Pancreas (tissue), 10 donors: ENCODE measurements at places on chromosomes 2 and 18. TPM values are rescaled to one million over a fixed set of nuclear protein-coding genes. Genes with fewer than 3 reads are reported as not detected.

DNA sequence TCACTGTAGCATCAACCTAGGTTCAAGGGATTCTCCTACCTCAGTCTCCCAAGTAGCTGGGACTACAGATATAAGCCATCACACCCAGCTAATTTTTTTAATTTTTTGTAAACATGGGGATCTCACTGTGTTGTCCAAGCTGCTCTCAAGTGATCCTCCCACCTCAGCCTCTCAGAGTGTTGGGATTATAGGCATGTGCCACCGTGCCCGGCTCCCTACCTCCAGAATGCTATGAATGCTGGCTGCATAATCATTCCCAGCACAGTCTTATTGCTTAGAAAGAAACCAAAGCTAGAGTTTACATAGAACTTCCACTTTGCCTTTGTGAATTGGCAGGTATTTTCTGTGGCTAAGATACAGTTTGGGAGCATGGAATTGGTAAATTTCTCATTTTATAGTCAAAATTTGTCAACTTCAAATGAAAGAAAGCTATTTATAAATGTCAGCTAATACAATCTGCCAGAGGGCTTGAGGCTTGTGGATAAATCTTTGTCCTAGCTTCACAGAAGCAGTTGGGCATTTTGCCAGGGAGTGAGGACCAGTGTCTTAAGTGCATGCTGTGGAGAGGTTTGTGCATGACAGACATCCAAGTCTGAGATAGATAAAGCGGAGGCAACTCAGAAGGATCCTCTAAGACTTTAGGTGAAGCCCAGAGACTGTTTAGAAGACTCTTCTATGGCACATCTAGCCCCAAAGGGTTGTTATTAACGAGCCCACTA is 175.4 kb downstream of the ANTXR1 start:
- H3K36me3 ChIP-seq: no peaks in the 10 kb centered on the region
- no peaks in the 10 kb centered on the region for H3K27me3 ChIP-seq
- H3K27ac ChIP-seq: no peak overlapping the region
- no peak overlapping the region for H3K4me3 ChIP-seq
- no peak for DNase-seq

- H3K4me3 ChIP-seq: no peak overlapping the region
- H3K36me3 ChIP-seq: no peaks in the 10 kb centered on the region
- H3K27me3 ChIP-seq: no peaks in the 10 kb centered on the region
- DNase-seq: no peak
Measured at GRCh38 chr2:44777036-44777435, 164.5 kb upstream of the SIX3 start.

- DNase-seq: no peak
- H3K4me3 ChIP-seq: no peak overlapping the region
- H3K27ac ChIP-seq: no peak overlapping the region
- H3K27me3 ChIP-seq: no peaks in the 10 kb centered on the region
Measured at GRCh38 chr2:224570328-224570993, 14.7 kb downstream of the CUL3 start.

GRCh38 chr18:28905509-28905908 is 728.6 kb upstream of the CDH2 start:
- no peaks in the 10 kb centered on the region for H3K27me3 ChIP-seq
- H3K27ac ChIP-seq: no peak overlapping the region
- H3K36me3 ChIP-seq: no peaks in the 10 kb centered on the region
- H3K4me1 ChIP-seq: no peaks in the 10 kb centered on the region
- no peak for DNase-seq
- no peak overlapping the region for H3K4me3 ChIP-seq

DNA sequence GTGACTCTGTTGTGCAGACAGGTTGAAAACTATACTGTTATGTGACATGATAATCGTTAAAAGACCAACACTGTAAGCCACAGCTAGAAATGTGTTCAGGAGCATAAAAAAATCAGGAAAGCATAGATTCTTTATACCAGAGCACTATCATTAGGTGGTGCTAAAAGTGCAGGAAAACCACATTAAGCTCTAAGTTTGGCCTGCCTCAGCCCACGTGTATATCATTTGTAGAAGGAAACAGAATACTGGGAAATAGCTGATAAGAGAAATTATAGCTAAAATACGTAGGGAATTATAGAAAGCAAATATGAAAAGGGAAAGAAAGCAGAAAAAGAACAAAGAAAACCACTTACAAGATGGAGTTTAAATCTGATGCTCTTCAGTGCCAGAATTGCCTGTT is 26.5 kb upstream of the C2orf74 start:
- H3K36me3 ChIP-seq: no peaks in the 10 kb centered on the region
- no peaks in the 10 kb centered on the region for H3K27me3 ChIP-seq
- no peak for DNase-seq
- no peak overlapping the region for H3K27ac ChIP-seq

GRCh38 chr18:8773980-8774379 is 68.6 kb downstream of the MTCL1 start:
- no peaks in the 10 kb centered on the region for H3K36me3 ChIP-seq
- DNase-seq: no peak
- H3K27ac ChIP-seq: no peak overlapping the region
- no peak overlapping the region for H3K4me3 ChIP-seq
- no peaks in the 10 kb centered on the region for H3K4me1 ChIP-seq

- no peaks in the 10 kb centered on the region for H3K36me3 ChIP-seq
- no peak for DNase-seq
- H3K4me1 ChIP-seq: no peaks in the 10 kb centered on the region
- H3K27me3 ChIP-seq: no peaks in the 10 kb centered on the region
- H3K27ac ChIP-seq: no peak overlapping the region
Measured at GRCh38 chr18:33914399-33914798, 310.3 kb downstream of the NOL4 start.

DNA sequence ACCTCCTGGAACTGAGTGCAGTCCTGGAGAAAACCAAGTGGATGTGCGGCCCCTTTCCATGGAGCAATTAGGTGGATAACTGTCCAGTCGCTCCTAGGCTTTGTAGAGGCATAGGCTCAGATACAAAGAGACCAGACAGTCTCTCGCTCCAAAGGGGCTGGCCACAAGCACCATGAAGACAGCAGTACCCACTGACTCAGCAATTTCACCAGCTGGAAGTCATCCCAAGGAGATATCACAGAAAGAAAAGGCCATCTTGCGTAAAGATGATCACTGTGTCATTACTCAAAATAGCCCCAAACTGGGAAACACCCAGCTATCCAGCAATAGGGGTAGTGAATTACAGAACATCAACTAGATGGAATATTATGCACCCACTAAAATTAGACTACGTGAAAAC is 161.2 kb downstream of the MSH2 start:
- H3K4me3 ChIP-seq: no peak overlapping the region
- no peak overlapping the region for H3K27ac ChIP-seq
- no peak for DNase-seq

- no peak overlapping the region for H3K4me3 ChIP-seq
- no peak for DNase-seq
- H3K27me3 ChIP-seq: no peaks in the 10 kb centered on the region
- H3K36me3 ChIP-seq: no peaks in the 10 kb centered on the region
Measured at GRCh38 chr18:42052122-42052708, 97.2 kb downstream of the PIK3C3 start.

GRCh38 chr18:816088-816653 is 4.1 kb upstream of the YES1 start:
- no peaks in the 10 kb centered on the region for H3K4me1 ChIP-seq
- no peak overlapping the region for H3K4me3 ChIP-seq
- no peaks in the 10 kb centered on the region for H3K36me3 ChIP-seq
- no peak for DNase-seq
- H3K27ac ChIP-seq: no peak overlapping the region

DNA sequence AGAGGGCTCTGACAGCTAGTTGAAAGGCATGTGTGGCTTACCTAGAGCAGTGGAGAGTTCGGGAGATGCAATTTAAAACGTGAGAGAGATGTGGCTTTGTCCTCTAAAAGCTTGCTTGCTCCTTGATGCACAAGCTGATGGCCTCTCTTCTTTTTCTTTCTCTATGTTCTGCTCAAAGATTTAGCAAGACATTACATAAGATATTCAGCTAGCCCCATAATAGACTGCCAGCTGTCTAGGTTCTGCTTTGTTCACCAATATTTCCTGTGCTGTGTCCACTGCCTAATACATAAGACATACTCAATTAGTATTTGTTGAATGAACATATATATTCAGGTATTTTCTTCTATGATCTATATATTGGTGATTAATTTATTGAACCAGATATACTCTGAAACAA is 31.1 kb downstream of the SPATS2L start:
- no peak overlapping the region for H3K27ac ChIP-seq
- DNase-seq: no peak
- H3K4me3 ChIP-seq: no peak overlapping the region

DNA sequence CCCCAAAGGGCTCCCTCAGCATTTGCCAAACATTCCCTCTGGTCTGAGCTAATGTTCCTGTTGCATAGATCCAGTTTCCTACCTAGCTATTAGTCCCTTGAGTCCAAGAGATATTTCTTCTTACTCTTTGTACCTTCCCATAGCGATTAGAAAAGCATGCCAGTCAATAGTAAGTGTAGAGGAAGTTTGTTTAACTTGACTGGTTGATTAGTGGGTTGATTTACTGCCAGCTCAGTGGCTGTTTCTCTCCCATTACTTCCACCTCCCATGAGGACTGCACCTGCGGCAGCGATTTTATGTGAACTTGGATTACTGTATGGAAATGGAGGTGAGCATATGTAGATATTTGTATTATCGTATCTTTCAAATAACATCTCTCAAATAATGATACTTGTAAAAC is 1748.4 kb upstream of the CELF4 start:
- H3K4me3 ChIP-seq: peak overlapping the region; percentile 17
- no peaks in the 10 kb centered on the region for H3K27me3 ChIP-seq

DNA sequence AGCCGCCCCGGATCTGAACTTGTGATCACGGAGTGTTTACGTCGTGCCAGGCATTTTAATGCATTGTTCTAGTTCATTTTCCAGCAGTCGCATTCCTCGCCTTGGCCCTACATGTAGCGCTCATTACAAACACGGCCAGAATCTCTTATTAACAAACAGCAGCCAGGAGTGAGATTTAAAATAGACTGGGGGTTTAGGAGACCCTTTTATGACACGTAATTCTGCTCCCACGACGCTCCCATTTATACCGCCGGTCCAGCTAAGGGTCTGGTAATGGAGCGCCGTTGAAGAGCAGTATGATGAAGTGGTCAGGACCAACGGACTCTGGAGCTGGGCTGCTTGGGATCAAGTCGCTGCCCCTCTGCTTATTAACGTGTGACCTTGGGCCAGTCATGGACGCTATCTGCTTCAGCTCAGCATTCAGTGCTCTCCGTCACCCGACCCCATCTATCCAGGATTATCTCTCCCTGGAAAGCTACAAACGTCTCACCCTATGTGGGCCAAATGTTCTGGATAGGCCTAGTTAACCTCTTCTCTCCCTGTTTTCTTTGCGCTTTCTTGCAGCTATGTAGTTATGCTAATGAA is 745 bp downstream of the MSH2 start:
- no peaks in the 10 kb centered on the region for H3K36me3 ChIP-seq
- H3K27ac ChIP-seq: peak overlapping the region; percentile 72
- no peaks in the 10 kb centered on the region for H3K27me3 ChIP-seq
- peak overlapping the region; percentile 72 for H3K4me3 ChIP-seq

- no peaks in the 10 kb centered on the region for H3K27me3 ChIP-seq
- H3K27ac ChIP-seq: peak overlapping the region; percentile 20
- H3K4me1 ChIP-seq: no peaks in the 10 kb centered on the region
- no peaks in the 10 kb centered on the region for H3K36me3 ChIP-seq
Measured at GRCh38 chr2:228798458-228799207, 472.5 kb downstream of the PID1 start.

- H3K36me3 ChIP-seq: no peaks in the 10 kb centered on the region
- H3K27ac ChIP-seq: no peak overlapping the region
- DNase-seq: no peak
- H3K4me1 ChIP-seq: no peaks in the 10 kb centered on the region
Measured at GRCh38 chr2:145910416-145910815, 1390.5 kb upstream of the ZEB2 start.

- H3K36me3 ChIP-seq: no peaks in the 10 kb centered on the region
- H3K27me3 ChIP-seq: no peaks in the 10 kb centered on the region
- no peak overlapping the region for H3K27ac ChIP-seq
- H3K4me1 ChIP-seq: no peaks in the 10 kb centered on the region
- H3K4me3 ChIP-seq: no peak overlapping the region
Measured at GRCh38 chr18:853471-853870, 41.4 kb upstream of the YES1 start.

Gene AMER3
- total RNA-seq: 0.25 TPM
